A673 (cell line): ENCODE measurements at places on chromosomes 12 and 14. TPM values are rescaled to one million over a fixed set of nuclear protein-coding genes. Genes with fewer than 3 reads are reported as not detected.

DNA sequence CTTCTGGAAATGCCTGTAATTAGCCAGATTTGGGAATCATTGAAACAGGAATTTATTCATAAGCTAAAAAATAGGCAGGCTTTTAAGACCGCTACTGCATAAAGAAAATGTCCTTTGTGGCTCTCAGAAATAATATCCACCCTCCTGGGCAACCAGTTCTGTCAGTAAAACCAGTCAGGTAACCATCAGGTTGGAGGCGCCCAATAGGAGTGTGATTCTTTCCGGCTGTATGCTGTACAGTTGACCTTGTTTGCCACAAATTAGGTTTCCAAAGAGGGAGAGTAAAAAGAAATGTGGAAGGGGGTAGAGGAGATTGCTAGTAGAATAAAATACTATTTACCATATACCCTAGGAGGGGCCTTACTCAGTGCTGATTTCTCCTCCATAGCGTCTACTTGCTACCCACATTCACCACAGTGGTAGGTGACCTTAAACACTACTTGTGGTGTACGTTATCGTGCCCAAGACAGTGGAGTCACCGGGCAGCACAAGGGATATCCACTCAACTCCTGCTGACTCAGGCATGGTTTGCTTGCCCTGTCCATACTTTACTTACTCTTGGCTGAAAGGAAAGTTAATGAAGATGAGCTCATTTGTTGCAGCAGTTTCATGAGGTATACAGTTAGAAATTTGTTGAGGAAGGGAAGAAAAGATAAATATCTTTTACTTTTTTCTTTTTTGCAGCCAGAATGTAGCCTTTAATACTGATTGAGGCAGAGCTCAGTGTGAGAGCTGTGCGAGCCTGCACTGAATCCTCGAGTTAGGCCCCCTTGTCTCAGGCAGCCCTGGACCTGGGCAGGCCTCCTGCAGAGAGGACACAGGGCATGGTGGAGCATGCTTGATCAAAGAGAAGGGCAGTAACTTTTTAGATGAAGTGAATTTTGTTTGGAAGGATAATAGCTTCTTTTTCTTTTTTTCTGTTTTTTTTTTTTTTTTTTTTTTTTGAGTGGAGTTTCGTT, 76.7 kb downstream of the DIP2B start:
- no peak for DNase-seq

The CCDC175 gene
- total RNA-seq: 0.47 TPM in 1 of 2 replicates, not detected in the other

DNA sequence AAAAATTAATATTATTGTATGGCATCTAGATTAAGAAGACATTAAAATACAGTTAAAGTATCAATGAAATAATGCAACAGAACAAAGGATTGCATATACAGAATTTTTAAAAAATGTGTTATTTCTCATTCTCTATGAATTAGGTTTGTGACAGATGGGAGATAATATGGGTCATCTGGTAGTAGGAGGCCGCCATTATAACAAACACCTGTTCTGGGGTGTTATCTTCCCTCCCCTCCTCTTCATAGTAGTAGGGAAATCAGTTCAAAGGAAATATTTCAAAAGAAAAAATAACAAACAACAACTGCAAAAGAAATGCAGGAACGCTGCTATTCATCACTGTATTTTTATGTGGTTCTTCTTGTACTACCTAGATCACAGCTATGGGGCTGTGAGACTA, 187.0 kb upstream of the ATP2B1 start:
- no peak for DNase-seq

GRCh38 chr14:53409289-53409688, 256.2 kb upstream of the DDHD1 start:
- no peak for DNase-seq

The KRT5 gene
- 0.48 and 0.67 TPM in 2 replicates for total RNA-seq

The CDH24 gene
- total RNA-seq: 44.8 and 47.0 TPM in 2 replicates

GRCh38 chr12:81992461-81992860, 233.3 kb upstream of the PPFIA2 start:
- peak; percentile 35 for DNase-seq

- DNase-seq: no peak
Observed at GRCh38 chr14:50936016-50936340, 8.3 kb downstream of the PYGL start.

GRCh38 chr14:45028107-45028626, 55.7 kb upstream of the PRPF39 start:
- DNase-seq: no peak

- DNase-seq: no peak
Observed at GRCh38 chr12:67925552-67925951, 63.7 kb upstream of the IFNG-AS1 start.

DNA sequence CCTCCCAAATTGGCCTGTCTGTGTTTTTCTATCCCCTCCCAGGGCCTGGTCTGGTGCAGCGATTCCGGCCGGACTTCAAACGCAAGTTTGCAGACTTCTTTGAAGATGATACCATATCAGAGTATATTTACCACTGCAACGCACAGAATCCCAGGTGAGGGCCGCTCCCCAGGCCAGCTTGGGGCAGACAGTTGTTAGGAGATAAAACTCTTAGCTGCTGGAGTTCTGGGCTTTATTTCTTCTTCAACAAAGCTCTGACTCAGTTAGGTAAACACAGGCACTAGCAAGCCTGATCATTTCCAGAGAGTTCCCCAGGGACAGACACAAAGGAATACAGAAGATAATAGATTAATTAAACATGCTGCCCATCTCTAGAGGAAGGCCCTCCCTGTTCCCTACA, 8.3 kb downstream of the ABHD4 start:
- DNase-seq: no peak

The NEUROD4 gene
- not detected in 2 replicates for total RNA-seq

The MGAT2 gene
- 35.9 and 37.3 TPM in 2 replicates for total RNA-seq

The RD3L gene
- not detected in 2 replicates for total RNA-seq
